ENCODE measurements at places on chromosomes 6 and 20.

DNA sequence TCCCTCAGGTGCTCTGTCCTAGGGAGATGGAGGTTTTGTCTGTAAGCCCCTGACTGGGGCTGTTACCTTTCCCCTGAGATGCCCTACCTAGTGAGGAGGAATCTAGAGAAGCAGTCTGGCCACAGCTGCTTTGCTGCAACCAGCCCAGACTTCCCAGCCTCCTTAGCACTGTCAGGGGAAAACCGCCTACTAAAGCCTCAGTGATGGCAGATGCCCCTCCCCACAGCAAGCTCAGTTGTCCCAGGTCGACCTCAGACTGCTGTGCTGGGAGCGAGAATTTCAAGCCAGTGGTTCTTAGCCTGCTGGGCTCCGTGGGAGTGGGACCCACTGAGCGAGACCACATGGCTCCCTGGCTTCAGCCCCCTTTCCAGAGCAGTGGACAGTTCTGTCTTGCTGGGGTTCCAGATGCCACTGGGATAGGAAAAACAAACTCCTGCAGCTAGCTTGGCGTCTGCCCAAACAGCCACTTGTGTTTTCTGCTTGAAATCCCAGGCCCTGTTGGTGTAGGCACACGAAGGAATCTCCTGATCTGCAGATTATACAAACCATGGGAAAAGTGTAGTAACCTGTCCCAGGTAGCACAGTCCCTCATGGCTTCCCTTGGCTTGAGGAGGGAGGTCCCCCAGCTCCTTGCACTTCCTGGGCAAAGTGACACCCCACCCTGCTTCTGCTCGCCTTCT is 146.4 kb upstream of the PROKR2 start:
- DNase-seq: no peak

DNA sequence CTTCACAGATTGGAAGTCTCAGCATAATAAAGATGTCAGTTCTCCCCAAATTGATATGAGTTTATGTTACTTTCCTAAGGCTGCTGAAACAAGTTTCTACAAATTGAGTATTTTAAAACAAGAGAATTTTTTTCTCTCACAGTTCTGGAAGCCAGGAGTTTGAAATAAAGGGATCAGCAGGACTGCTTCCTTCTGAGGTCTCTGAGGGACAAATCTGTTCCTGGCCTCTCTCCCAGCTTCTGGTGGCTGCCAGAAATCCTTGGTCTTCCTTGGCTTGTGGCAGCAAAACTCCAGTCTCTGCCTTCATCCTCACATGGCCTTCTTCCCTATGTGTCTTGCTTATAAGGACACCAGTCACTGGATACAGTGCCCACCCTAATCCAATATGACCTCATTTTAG is 136.1 kb downstream of the TFAP2A start:
- no peak for DNase-seq

- no peak for DNase-seq
Observed at GRCh38 chr6:1380625-1381427, 8.6 kb upstream of the FOXF2 start.

GRCh38 chr6:28863604-28864325 is 60.0 kb downstream of the TRIM27 start:
- DNase-seq: peak; percentile 95

DNA sequence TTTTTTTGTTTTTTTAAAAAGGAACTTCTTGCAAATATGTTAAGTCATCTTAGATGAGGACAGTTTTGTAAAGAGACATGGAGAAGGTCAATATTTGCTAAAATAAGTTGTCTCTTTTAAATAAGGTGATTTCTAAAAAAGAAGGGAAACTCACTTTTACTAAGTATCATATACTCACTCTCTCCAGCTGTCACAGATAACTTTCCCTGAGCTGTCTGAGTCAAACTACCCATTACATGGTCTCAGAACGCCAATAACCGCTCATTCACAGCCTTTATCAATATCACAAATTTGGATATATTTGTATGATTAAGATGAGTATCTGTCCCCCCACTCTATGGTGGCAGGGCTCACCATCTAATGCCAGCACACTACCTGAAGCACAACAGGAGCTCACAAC is 47.6 kb downstream of the IPCEF1 start:
- DNase-seq: no peak

- DNase-seq: no peak
Observed at GRCh38 chr20:62588458-62589149, 53.7 kb upstream of the SLCO4A1 start.

- no peak for DNase-seq
Observed at GRCh38 chr6:157090736-157091135, 232.6 kb downstream of the TMEM242 start.

DNA sequence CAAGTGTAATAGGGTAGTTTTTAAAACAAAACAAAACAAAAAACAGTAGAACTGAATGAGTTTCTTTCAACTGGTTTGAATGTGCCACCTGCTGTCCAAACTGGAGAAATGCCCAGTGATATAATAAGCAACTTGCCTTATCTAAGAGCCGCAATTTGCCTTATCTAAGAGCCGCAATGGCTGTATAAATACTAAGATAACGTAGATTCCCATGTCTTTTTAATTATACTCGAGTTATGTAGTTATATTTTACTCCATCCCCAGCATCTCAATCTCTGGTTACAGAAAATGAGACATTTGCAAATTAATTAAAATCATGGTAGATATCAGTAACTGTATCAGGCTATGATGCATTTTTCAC is 67.2 kb downstream of the RPP40 start:
- peak; percentile 83 for DNase-seq

DNA sequence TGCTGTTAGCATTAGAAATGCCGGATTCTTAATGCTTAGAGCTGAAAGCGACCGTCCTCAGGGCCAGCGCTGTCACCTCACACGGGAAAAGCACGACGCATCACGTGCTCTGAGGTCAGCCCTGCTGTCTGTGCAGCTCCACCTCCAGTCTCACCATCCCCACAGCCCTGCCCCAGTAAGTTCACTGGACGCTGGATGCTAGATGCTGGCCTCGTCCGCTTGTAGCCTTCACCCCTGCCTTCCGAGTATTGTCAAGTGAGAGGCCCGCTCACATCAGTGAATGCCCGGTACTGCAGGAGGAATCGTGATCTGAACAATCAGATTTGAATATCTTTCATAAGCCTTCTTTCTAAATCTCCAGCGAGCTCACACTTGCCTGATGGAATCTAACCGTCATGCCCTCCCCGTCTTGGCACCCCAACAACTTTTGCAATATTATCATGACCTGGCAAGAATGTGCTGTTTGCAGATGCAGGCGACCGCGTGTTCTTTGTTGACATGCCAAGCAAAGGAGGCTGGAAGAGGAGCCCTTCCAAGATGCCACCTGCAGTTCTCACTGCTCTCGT is 64.9 kb downstream of the DLL1 start:
- DNase-seq: peak; percentile 34

DNA sequence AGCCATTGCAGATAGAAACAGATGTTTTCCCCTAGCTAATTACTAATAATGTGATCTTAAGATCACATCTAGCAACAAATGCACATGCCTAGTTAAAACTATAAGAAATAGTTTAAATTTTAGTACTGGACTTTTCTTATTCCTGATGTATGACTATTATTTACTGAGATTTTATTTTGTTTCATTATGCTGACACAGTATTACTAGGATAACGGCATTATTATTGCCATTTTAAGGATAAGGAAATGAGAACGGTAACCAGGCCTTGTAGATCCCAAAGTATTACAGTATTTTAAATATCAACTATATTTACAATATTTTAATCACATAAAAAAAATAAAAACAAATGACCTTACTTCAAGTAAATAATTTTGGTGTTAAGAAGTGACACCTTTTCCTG is 240.3 kb downstream of the ADGRB3 start:
- DNase-seq: no peak

DNA sequence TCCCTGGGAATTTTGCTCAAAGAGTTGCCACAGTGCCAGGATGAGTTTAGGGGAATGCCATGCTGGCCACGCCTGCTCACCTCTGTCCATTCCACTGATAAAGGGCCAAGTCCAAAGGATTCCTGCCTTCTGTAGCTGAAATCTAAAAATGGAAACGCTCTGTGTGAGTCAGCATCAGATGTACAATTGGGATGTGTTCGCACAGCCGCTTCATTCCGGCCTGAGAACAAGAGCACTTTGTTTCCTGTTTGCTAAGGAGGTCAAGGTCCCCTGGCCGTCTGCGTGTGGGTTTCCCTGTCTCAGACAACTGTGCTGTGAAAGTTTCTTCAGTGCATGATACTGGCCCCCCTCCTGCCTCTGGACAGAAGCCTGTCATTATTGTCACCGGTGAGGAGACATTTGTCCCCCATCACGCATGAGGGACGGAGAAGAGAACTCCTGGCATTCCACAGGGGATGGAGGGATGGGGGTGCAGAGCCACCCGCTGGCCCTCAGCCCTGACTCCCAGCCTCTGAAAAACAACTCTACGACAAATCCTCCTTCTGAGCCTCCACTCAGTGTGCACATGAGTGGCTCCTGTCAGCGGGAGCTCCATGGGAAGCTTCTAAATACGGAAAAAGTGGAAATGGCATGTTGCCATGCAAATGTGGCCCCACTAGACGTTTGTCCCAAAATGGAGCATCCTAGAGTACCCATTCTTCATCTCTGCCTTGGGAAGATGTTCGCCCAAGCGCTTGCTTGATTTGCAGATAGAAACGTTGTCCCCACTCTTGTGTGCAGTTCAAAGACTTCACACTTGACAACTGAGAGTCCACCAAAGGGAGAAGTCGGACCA is 143.5 kb upstream of the AFDN start:
- peak; percentile 49 for DNase-seq

DNA sequence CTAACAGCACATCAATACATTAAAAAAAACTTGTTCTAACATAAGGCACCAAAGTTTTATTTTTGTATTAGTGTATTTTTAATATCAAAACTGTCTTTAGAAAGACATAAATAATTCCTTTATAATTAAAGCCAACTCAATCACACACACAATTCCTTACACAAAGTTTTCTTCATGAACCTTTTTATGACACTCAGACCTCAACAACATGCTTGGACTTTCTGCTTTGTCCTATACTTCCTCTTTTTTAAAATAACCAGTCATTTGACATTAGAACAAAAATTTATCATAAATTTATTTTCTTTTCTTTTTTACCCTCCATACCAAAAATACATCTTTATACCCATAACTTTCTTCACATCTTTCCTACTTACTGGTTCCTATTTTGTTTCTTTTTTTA is 292.0 kb upstream of the ARID1B start:
- DNase-seq: no peak
